ENCODE measurements at places on chromosomes 2 and 18.
A peak's percentile ranks its signal among the peaks of the same experiment; 100 is the strongest.

DNA sequence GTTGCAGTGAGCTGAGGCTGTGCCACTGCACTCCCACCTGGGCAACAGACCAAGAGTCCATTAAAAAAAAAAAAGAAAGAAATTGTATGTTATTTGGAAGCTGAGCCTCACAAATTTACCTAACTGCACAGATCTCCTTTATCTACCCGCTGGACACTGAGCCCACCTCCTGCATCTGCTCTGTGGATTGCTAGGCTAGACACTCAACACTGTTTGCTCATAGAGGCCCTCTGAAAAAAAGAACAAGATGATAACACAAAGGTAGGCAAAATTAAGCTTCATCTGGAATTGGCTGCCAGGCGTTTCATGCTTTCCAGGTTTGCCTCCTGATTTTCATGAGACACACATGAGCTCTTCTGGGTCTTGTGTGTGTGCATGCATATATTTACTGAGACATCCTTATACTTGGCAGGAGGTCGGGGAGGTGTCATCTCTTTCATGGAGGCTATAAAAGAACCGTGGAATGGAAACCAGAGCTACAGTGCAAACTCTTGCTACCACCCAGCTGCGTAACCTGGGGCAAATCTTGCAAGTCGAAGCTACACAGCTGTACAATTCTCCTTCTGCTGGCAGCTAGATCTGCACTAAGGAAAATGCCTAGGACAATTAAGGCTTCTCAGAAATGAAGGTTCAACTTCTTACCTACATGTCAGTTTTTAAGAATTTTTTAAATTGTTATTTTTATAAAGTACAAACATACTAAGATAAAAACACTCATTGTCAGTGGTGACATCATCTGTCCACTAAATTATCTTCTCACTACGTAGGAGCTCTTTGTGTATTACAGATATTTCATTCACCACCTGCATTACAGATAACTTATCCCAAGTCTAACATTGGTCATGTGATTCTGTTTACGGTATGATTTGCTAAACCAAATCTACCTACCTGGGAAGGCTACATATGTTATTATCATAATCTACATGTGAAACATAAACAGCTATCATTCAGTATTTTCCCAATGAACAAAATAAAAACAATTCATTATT is 63.1 kb downstream of the CABYR start:
- H3K4me1 ChIP-seq = no peaks in the 10 kb centered on the region
- DNase-seq = no peak
- H3K27me3 ChIP-seq = peaks cover 2% of the 10 kb centered on the region
- no peak overlapping the region for H3K27ac ChIP-seq

GRCh38 chr2:185417111-185417510 is 321.5 kb upstream of the FSIP2 start:
- no peaks in the 10 kb centered on the region for H3K4me1 ChIP-seq
- no peaks in the 10 kb centered on the region for H3K36me3 ChIP-seq
- DNase-seq = no peak

GRCh38 chr2:216787851-216788540 is 71.9 kb downstream of the TNP1 start:
- H3K36me3 ChIP-seq = no peaks in the 10 kb centered on the region
- no peaks in the 10 kb centered on the region for H3K4me1 ChIP-seq
- no peak for DNase-seq
- no peaks in the 10 kb centered on the region for H3K27me3 ChIP-seq
- no peak overlapping the region for H3K4me3 ChIP-seq
- no peak overlapping the region for H3K27ac ChIP-seq

DNA sequence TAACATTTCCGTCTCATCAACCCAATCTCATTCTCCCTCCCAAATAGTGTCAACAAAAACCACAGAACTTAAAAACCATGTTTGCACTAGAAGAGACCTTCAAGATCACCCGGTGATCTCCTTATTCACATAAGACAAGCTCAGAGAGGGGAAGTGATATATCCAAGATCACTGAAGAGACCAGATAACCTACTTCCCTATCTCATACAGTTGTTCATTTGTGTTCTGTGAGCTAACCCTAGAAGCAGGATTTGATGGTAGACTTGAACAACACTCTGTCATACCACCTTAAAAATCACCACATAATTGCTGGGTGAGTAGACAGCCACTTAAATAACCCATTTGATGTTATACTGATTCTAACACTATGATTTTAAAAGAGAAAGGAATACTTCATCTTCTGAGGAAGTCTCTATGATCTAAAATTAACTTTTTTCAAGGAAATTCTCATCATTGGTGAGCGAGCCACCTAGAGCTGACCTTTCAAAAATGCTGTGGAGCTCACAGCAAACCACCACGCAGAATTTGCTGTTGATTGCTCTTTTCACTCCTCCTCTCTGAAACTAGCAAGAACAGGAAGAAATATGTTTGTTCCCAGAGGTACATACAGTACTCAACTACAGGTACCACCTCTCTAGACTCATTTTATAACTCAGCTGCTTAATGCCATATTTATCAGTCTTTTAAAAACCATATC is 15.1 kb downstream of the AAK1 start:
- no peaks in the 10 kb centered on the region for H3K36me3 ChIP-seq
- peak overlapping the region; percentile 34 for H3K27ac ChIP-seq
- H3K4me3 ChIP-seq = no peak overlapping the region
- DNase-seq = peak; percentile 35

- no peaks in the 10 kb centered on the region for H3K4me1 ChIP-seq
- DNase-seq = no peak
- peaks cover 4% of the 10 kb centered on the region for H3K27me3 ChIP-seq
- no peak overlapping the region for H3K4me3 ChIP-seq
- no peaks in the 10 kb centered on the region for H3K36me3 ChIP-seq
- no peak overlapping the region for H3K27ac ChIP-seq
Measured at GRCh38 chr2:70565039-70565731, 11.6 kb upstream of the TGFA start.

DNA sequence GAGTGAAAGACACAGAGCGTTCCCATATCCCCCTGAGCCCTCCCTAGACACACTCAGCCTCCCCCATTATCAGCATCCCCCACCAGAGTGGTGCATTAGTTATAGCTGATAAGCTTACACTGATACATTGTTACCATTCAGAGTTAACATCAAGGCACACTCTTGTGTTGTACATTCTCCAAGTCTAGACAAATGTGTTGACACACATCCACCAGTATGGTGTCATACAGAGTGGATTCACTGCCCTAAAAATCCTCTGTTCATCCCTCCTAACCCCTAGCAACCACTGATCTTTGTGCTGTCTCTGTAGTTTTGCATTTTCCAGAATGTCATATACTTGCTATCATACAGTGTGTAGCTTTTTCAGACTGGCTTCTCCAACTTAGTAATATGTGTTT is 78.0 kb upstream of the RPL31 start:
- H3K36me3 ChIP-seq = no peaks in the 10 kb centered on the region
- no peak overlapping the region for H3K27ac ChIP-seq
- no peak overlapping the region for H3K4me3 ChIP-seq
- H3K27me3 ChIP-seq = no peaks in the 10 kb centered on the region

DNA sequence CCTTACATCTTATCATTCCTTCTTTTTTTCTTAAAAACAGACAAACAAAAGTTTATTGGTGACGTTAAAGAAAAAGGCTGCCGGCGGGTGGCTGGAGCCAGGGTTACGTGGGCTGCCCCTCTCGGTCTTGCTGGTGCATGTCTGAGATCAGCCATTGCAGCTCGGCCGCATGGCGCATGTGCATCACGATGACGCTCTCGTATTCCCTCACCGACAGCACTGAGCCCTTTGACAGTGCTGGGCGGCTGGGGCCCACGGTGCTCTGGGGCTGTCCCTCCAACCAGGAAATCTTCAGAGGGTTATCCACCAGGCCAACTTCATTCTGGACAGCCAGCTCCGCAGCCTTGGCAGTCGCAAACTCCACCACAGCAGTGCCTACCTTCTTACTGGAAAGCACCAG is 1081.8 kb upstream of the TMEFF2 start:
- no peak overlapping the region for H3K27ac ChIP-seq
- no peak for DNase-seq
- H3K36me3 ChIP-seq = no peaks in the 10 kb centered on the region

DNA sequence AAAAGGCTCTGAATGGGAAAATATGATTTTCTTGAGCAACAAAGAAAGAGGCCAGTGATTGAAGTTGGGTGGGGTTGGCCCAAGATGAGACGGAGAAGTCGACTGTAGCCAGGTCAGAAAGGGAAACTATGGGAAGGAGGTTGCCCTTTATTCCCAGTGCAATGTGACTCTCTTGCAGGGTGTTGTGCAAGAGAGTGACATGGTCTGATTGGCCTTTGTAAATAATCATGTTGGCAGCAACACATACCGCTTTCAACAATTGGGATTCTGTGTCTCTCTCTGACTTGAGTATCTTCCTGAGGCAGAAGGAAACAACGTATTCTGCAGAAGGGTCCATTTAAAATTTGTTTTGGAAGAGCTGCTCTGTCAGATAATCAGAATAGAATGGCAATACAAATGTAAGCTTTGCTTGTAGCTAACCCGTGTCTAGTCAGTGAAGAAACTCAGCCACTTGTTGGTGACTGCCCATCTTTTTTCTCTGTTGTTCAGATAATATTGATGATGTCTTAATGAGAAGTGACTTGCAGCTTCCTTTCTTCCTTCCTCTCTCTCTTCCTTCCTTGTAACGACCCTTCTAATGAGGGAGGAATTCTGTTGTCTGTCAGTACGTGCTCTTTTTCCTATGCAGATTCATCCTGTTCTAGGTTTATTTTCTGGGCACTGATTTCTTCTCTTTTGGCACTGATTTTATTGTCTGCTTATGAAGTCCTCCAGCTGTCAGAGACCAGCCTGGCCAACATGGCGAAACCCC is 311.0 kb upstream of the FAM98A start:
- no peak for DNase-seq
- H3K36me3 ChIP-seq = no peaks in the 10 kb centered on the region
- H3K4me1 ChIP-seq = no peaks in the 10 kb centered on the region
- H3K27ac ChIP-seq = no peak overlapping the region

- H3K27me3 ChIP-seq = no peaks in the 10 kb centered on the region
- no peaks in the 10 kb centered on the region for H3K36me3 ChIP-seq
- no peak for DNase-seq
- H3K27ac ChIP-seq = no peak overlapping the region
- no peaks in the 10 kb centered on the region for H3K4me1 ChIP-seq
- H3K4me3 ChIP-seq = no peak overlapping the region
Measured at GRCh38 chr2:148106331-148106730, 85.4 kb downstream of the MBD5 start.

GRCh38 chr2:174027956-174028355 is 62.8 kb upstream of the SP3 start:
- no peak for DNase-seq
- H3K27me3 ChIP-seq = no peaks in the 10 kb centered on the region
- peaks cover 16% of the 10 kb centered on the region for H3K4me1 ChIP-seq
- no peak overlapping the region for H3K4me3 ChIP-seq
- H3K27ac ChIP-seq = no peak overlapping the region

- H3K27ac ChIP-seq = no peak overlapping the region
- no peaks in the 10 kb centered on the region for H3K36me3 ChIP-seq
- no peak overlapping the region for H3K4me3 ChIP-seq
Measured at GRCh38 chr2:229401171-229401865, 130.2 kb upstream of the PID1 start.

DNA sequence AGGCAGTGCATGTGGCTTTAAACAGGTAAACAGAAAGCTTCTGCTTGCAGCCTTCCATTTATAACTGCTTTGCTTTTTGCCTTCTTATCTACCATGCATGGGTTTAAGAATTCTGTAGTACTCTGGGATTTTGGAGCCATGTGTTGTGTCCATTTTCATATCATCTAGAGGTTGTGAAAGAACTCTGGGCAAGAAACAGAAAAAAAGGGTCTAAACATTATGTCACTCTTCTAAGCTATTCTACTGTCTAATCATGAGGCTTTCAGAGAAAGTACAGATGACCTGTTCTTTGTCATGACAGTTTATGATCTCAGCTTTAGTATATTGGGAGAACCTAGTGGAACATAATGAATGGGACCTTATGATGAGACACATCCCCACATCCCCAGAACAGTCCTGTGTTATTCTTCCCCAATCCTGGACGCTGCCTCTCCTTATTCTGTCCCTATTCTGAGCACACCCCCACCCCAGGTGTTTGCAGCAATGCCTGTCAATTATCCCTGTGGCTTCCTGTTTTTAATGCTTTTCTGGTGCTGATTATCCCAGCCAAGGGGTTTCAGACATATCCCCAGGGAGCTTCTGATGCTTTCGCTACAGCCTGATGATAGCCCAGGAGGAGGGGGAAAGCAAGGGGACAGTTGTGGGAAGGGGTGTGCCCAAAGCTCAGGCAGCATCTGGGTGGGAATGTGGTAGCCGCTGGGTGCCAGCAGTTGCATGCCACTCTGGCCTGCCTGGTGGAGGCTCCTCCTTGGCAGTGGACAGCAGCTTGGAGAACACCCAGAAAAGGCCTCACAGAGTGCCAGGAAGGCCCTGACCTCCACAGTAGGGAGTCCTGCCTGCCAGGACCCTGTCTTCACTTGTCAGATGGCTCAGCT is 169.5 kb upstream of the MAP3K20 start:
- H3K27ac ChIP-seq = no peak overlapping the region
- H3K36me3 ChIP-seq = no peaks in the 10 kb centered on the region
- H3K4me1 ChIP-seq = no peaks in the 10 kb centered on the region
- DNase-seq = no peak
- no peaks in the 10 kb centered on the region for H3K27me3 ChIP-seq

GRCh38 chr2:54569745-54570301 is 113.7 kb downstream of the SPTBN1 start:
- DNase-seq = peak; percentile 57
- peaks cover 56% of the 10 kb centered on the region for H3K4me1 ChIP-seq

DNA sequence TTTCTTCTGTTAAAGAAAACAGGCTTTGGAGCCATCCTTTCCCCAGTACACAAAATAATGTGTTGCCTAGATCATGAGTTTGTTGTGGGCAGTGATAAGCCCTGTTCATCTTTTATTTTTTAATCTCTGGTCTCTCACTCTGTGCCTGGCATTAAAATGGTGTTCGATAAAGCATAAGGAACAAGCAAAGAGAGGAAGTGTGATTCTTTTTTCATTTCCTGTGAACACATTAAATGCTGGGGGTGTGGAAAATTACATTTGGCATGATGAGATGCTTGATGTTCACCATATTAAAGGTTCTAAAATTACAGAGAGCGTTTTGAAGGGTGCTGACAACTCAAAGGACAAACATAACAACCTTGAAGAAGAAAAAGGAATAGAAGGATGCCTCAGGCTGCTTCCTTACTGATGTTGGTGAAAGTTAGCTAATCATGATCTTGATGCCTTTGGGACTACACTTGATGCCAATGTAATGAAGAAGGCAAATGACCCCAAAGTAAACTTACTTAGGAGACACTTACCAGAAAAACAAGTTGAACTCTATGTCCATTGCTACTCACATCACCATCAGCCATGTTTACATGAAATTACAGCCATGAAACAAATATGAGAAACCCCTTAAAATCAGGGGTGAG is 33.0 kb downstream of the TMEFF2 start:
- DNase-seq = no peak
- H3K4me1 ChIP-seq = no peaks in the 10 kb centered on the region
- no peak overlapping the region for H3K27ac ChIP-seq
- H3K27me3 ChIP-seq = peaks cover 2% of the 10 kb centered on the region
- no peak overlapping the region for H3K4me3 ChIP-seq
- no peaks in the 10 kb centered on the region for H3K36me3 ChIP-seq

- H3K27ac ChIP-seq = no peak overlapping the region
- H3K4me1 ChIP-seq = peaks cover 10% of the 10 kb centered on the region
- H3K4me3 ChIP-seq = no peak overlapping the region
- no peak for DNase-seq
- H3K27me3 ChIP-seq = no peaks in the 10 kb centered on the region
Measured at GRCh38 chr2:71001981-71002570, 7.4 kb upstream of the TEX261 start.

All from natural killer cell (primary cell).